Stomach (tissue), 19 donors: ENCODE measurements at places on chromosomes 4 and X. TPM values are rescaled to one million over a fixed set of nuclear protein-coding genes. Genes with fewer than 3 reads are reported as not detected.

Gene ARHGAP36
- not detected for total RNA-seq

GRCh38 chr4:121714548-121714947 is 17.8 kb upstream of the ANXA5 start:
- peaks cover 4% of the 10 kb centered on the region for H3K4me1 ChIP-seq
- no peak overlapping the region for H3K4me3 ChIP-seq
- DNase-seq, result no peak

- no peaks in the 10 kb centered on the region for H3K27me3 ChIP-seq
- H3K4me1 ChIP-seq, result no peaks in the 10 kb centered on the region
- DNase-seq, result no peak
- H3K27ac ChIP-seq, result no peak overlapping the region
- H3K36me3 ChIP-seq, result no peaks in the 10 kb centered on the region
Measured at GRCh38 chr4:165504184-165504583, 125.4 kb downstream of the CPE start.

- no peak for DNase-seq
- no peaks in the 10 kb centered on the region for H3K4me1 ChIP-seq
- H3K4me3 ChIP-seq, result no peak overlapping the region
- no peaks in the 10 kb centered on the region for H3K27me3 ChIP-seq
Measured at GRCh38 chr4:124209211-124209610, 503.3 kb downstream of the ANKRD50 start.
